ENCODE measurements at places on chromosomes 16 and 17.

DNA sequence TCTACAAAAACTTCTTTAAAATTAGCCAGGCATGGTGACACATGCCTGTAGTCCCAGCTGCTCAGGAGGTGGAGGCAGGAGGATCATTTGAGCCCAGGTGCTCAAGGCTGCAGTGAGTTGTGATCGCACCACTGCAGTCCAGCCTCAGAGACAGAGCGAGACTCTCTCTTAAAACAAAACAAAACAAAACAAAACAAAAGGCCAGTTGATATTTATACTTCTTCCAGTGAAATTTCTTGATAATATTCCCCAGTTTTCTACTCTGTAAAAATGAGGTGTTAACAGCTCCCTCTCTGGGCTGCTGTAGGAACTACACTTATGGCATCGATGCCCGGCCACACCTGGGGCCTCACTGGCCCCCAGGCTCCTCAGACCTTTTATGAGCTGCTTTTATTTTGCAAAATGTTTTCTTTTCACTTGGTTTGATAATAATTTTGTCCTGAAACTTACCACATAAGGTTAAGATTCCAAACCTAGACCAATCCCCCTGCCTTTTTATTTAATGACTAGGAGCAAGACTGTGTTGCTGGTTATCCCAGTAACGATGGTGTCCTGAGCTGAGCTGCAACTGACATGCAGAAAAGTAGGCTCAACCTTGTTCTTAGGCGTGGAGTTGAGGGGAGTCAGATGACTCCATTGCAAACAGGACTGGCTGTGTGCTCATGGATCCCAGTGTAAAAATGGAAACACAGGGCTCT lies 17.6 kb downstream of the MAPK8IP3 start:
- DNase-seq: peak; percentile 65

DNA sequence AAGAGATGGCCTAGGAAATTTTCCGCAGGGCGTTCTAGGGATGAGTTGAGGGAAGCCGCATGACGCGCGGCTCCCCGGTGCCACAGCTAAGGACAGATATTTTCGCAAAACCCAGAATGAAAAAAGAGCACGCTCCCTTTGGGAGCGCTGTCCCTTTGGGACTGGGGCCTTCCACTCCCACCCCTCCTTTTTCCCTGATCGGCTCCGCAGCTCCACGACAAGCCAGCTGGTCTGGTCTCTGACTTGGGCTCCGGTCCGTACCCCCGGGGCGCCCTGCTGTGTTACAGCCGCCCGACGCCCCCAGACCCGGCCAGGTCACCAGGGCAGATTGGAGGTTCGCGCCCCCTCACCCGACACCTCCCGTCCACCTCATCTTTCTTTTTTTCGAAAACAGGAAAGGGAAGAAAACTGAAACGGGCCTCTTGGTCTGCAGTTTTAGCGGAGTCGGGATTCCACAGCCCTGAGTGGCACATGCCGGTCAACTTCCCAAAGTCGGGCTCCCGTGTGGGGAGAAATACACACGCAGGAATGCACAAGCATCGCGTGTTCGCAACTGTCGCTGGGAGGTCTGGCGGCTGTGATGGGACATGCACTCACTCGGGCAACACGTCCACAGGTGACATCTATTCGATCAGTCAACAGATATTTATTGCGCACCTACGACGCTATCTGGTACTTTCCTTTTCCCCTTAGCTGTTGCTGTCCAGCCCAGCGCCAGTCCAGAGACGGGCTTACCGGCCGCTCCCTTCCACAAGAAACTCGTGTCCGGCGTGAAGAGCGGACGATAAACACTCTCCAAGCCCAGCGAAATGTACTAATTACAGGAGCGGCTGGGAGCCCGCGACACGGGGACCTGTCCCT lies 3.9 kb upstream of the SOX9 start:
- no peak for DNase-seq

GRCh38 chr17:15087946-15088345 lies 177.2 kb downstream of the PMP22 start:
- no peak for DNase-seq

GRCh38 chr17:80779961-80780380 lies 211.7 kb upstream of the CHMP6 start:
- no peak for DNase-seq

DNA sequence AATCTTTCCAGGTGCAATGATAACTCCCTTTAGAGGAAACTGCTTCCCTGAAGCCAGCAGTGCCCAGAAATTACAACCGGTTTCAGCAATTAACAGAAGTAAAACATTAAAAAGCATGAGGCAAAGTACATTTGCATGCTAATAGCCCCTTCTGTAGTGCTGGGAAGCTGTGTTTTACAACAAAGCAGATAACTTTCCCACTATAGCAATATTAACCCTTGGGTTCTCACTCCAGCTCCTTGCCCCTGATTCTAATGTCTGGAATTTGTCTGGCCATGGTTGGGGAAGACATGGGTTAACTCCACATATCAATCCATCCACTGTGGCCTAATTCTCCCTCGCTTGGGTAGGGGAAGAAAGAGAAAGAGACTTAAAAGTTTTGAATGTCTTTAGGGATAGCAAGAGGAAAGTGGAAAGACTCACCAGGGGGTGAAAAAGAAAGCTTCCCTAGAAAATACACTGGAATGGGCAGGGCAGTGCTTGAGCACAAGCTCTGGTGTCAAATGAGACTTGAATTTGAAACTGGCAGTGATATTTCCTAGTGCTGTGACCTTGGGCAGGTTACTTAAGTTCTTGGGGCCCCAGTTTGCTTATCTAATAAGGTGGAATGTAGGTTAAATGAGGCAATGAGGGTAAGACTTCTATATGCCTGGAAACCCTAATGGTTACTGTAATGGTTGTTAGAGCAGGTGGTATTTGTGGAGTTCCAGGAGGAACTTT lies 102.0 kb downstream of the SOX9 start:
- no peak for DNase-seq
